ENCODE measurements at places on chromosomes 7 and 10. TPM values are rescaled to one million over a fixed set of nuclear protein-coding genes. Genes with fewer than 3 reads are reported as not detected.

Gene EPO
- polyA plus RNA-seq: not detected

Gene TMEM213
- not detected for polyA plus RNA-seq

Gene CFAP70
- 0.19 TPM for polyA plus RNA-seq

Gene RPA3
- 9.3 TPM for polyA plus RNA-seq

Gene FAM24B
- polyA plus RNA-seq: 5.3 TPM

Gene TRPV6
- not detected for polyA plus RNA-seq

Data from endothelial cell of umbilical vein (primary cell).